ENCODE measurements at places on chromosomes 11 and 22. TPM values are rescaled to one million over a fixed set of nuclear protein-coding genes. Genes with fewer than 3 reads are reported as not detected.

MMP3 gene
- total RNA-seq: not detected

CAPN5 gene
- total RNA-seq: 6.9 TPM

MOGAT2 gene
- total RNA-seq: not detected

MYRF gene
- total RNA-seq: 0.62 TPM

SCGB1A1 gene
- total RNA-seq: not detected

YPEL1 gene
- total RNA-seq: 5.4 TPM

ACTN3 gene
- total RNA-seq: not detected

OR4A16 gene
- total RNA-seq: not detected

PNPLA5 gene
- total RNA-seq: not detected

RAB36 gene
- 1.4 TPM for total RNA-seq

CHCHD10 gene
- total RNA-seq: 1,316 TPM

CALCA gene
- total RNA-seq: not detected

AQP11 gene
- 1.6 TPM for total RNA-seq

FXYD6 gene
- 36.3 TPM for total RNA-seq

RTN4R gene
- 1.3 TPM for total RNA-seq

LINC01488 gene
- total RNA-seq: not detected

EHF gene
- 0.47 TPM for total RNA-seq

SLC17A6 gene
- total RNA-seq: not detected

CD3G gene
- 0.17 TPM for total RNA-seq

INPP5J gene
- total RNA-seq: 62.1 TPM
